ENCODE measurements at places on chromosomes 11 and 22. TPM values are rescaled to one million over a fixed set of nuclear protein-coding genes. Genes with fewer than 3 reads are reported as not detected.

- H3K4me3 ChIP-seq: no peak overlapping the region
- no peaks in the 10 kb centered on the region for H3K36me3 ChIP-seq
- no peaks in the 10 kb centered on the region for H3K27me3 ChIP-seq
- H3K4me1 ChIP-seq: no peaks in the 10 kb centered on the region
Observed at GRCh38 chr11:91312541-91312940, 912.1 kb upstream of the FAT3 start.

- no peaks in the 10 kb centered on the region for H3K4me1 ChIP-seq
- no peak for DNase-seq
- H3K4me3 ChIP-seq: no peak overlapping the region
- H3K36me3 ChIP-seq: no peaks in the 10 kb centered on the region
Observed at GRCh38 chr11:128207861-128208321, 379.5 kb downstream of the ETS1 start.

GRCh38 chr11:128420951-128421350 is 166.4 kb downstream of the ETS1 start:
- no peak for DNase-seq
- H3K27ac ChIP-seq: no peak overlapping the region
- no peaks in the 10 kb centered on the region for H3K27me3 ChIP-seq
- no peaks in the 10 kb centered on the region for H3K36me3 ChIP-seq

ADAMTS15 gene
- total RNA-seq: not detected

GRCh38 chr11:36060926-36061325 is 117.1 kb downstream of the LDLRAD3 start:
- no peak overlapping the region for H3K4me3 ChIP-seq
- H3K27ac ChIP-seq: no peak overlapping the region
- H3K36me3 ChIP-seq: no peaks in the 10 kb centered on the region
- H3K27me3 ChIP-seq: no peaks in the 10 kb centered on the region
- no peak for DNase-seq
